ENCODE measurements at places on chromosomes 2 and 18. TPM values are rescaled to one million over a fixed set of nuclear protein-coding genes. Genes with fewer than 3 reads are reported as not detected.

The GPBAR1 gene
- 0.58 TPM for total RNA-seq

GRCh38 chr2:177093371-177093770, 119.2 kb upstream of the HNRNPA3 start:
- no peak for DNase-seq

GRCh38 chr18:37381554-37381953, 184.0 kb downstream of the CELF4 start:
- DNase-seq, result no peak

The UCN gene
- not detected for total RNA-seq

DNA sequence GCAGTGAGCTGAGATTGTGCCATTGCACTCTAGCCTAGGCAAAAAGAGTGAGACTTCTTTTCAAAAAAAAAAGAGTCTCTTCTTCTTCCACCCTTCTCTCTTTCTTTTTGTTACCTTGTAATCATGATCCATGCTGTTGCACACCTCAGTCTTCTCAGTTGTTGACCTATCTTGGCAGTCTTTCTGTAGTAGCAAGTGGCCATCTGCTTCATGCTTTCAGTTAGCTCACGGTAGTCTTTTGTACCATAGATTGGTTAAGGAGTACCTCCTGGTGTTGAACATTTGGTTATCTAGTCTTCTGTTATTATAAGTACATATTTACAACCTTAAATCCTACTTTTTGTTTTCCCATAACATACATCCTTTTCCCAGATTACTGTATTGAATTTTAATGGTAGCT, 3.1 kb downstream of the GORASP2 start:
- DNase-seq, result no peak

- peak; percentile 77 for DNase-seq
These were observed 748.9 kb upstream of the NXPH2 start for GRCh38 chr2:139529080-139529479.

GRCh38 chr2:95058989-95059641, 33.6 kb downstream of the MAL start:
- DNase-seq, result peak; percentile 29

The LOXHD1 gene
- total RNA-seq, result 1.3 TPM

DNA sequence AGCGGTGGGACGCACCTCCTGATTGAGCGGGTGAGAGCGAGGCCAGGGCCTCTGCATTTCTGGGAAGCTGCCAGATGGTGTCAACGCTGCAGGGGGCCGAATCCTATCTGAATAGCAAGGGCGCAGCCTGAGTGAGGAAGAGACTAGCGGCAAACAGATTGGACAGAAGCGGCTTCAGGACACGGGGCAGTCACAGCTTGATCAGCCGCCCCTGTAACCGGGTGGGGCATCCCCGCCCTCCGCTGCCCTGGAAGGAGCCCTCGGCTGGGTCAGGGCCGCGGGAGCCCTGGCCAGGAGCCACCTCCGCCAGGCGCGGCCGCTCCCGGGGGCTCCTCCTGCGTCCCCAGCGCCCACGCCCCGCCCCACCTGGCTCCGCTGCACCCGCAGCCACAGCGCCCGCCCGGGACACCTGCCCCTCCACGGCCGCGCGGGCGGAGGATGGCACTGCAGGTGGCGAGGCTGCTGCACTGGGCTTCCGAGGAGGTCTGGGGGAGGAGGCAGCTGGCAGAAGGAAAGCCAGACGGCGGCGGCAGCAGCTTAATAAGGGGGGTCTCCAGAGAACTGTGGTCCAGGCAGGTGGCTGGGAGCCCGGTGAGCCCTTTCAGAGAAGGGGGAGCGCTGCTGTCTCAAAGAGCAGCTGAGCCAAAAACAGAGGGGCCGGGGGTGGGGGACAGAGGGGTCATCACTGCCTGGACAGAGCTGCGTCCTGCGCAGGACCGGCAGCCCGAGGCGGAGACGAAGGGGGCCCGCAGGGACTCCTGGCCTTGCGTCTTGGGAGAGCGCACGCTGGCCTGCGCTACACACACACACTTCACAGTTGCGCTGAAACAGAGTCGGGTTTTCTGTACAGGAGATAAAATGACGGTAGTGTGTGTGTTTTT, 18.8 kb upstream of the SOX11 start:
- DNase-seq, result peak; percentile 61

DNA sequence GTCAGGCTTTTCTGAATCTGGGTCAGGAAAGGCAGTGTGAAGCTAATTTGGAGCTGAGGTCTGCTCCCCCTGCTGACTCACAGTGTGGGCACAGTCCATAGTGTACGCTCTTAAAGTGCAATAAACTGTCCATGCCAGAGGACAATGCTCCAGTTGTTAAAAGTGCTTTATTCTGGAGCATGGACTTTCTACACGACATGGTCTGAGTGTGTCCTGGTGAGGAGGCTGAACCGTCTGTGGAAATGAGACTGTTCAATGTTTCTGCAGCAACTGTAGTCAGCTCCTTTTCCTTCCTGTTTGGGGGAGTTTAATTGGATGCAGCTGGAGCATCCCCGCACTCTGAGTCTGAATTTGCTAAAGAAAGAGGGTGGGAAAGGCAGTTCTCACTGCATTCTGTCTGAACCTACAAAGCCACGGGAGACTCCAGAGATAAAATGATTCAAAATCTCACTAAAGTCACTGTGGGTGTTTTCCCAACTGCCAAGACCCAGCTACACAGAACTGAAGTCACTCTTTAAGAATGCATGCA, 110.2 kb upstream of the TRIB2 start:
- no peak for DNase-seq

The AQP12B gene
- total RNA-seq, result not detected

- no peak for DNase-seq
These were observed 48.9 kb downstream of the COPS8 start for GRCh38 chr2:237134321-237135230.

DNA sequence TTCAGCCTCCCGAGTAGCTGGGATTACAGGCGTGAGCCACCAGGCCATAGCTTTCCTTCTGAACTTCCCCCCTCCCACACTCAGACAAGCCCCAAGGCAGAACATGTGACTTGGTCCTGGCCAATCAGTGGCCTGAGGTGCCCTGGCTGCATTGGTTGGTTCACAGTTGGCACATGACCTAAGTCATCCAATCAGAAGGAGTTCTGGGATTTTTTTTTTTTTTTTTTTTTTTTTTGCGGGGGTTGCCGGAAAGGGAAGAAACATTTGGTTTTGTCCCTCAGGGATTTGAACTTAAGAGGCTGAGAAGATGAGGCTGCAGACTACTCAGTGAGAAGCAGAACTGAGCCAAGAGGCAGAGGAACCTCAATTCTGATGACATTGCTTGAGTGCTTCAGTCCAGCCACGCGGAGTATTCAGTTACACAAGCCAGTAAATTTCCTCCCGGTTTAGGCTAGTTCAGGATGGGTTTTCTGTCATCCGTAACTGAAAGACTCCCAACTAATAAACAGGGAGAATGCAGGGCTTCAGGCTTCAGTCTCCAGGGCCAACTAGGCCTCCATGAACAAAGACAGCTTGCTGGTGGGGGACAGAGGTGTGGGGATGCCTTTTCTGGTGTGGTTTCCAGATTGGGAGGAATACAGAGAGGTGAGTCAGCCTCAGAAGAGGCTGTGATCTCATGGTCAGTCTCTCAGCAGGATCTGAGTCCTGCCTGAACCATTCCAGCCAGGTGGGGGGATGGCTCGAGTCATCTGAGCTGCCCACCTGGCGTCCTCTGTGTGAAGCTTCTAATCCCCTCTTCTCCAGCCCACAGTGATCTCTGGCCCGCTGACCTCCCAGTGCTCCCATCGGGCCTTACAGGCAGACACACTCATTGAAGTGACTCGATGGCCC, 9.2 kb downstream of the PTMA start:
- DNase-seq, result peak; percentile 55

DNA sequence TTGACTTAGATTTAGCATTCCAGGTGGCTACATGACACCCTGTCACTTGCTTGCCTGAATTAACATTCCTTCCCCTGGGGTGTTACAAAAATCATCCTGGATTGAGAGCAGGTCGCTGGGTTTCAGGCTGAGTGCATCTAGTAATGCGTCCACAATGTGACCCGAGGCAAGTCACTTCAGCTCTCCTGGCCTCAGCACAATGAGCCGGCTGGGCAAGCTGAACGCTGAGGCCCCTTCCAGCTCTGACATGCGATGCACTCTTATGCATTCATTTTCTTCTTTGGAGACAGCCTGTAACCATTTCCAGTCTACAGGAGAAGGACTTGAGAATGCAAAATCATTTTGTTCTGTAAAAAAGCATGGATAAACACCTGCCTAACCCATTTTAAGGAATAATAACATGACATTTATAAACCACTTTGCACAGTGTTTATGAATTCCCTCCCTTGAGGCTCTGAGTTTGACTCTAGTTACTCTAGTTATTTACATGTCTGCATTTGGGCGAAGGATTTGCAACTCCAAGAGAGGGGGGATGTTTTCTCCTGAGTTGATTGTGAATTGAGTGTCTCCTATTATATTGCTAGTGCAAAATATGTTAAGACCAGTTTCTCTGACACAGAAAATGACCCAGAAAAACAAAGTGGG, 63.0 kb upstream of the CPO start:
- DNase-seq, result no peak

GRCh38 chr2:98773169-98773568, 42.2 kb upstream of the MGAT4A start:
- no peak for DNase-seq

DNA sequence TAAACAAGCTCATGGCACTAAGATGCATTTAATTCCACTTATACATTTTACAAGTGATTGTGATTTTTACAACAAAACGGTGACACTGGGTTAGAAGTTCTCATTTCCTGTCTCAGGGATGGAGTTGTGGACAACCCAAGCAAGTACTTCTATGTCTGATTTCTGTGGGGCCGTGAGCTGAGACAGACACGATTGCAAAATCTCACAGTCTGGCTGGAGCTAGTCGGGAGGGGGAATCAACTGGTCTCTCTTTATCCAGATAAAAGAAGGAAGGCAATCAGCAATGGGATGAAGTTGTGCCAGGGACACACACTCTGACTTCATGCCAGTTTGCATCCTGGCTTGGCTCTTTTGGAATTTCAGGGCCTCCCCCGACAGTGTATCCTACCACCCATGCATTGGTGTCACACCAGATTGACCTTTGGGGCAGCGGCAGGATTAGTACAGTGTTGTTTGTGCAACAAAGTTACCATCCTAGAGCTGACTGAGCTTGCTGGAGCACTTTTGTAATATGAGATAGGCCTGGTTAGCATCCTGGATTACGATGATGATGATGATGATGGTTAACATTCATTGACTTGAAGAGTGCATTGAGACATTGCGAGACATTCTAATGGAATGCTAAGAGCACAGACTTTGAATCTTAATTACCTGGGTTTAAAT, 98.8 kb downstream of the CTAGE1 start:
- no peak for DNase-seq
